ENCODE measurements at places on chromosomes 1 and 21.

- DNase-seq: no peak
Measured at GRCh38 chr1:162087111-162087510, 17.6 kb downstream of the NOS1AP start.

GRCh38 chr1:87292684-87293493 is 35.8 kb upstream of the LMO4 start:
- DNase-seq: peak; percentile 46

DNA sequence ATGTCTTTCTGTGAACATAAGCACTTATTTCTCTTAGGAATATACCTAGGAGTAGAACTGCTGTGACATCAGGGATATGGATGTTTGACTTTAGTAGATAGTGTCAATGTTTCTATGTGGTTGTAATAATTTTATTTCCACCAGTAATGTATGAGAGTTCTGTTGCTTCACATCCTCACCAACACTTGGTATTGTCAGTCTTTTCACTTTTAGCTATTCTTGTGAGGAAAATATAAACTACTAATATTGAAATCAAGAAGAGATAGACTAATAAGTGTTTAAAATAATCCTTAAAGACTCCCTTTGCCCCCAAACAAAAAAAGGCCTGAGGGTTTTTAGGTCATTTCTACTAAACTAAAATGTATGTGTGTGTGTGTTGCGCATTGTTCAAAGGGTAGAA is 2.7 kb upstream of the DMAP1 start:
- no peak for DNase-seq

GRCh38 chr1:31798433-31799195 is 17.2 kb downstream of the SPOCD1 start:
- DNase-seq: no peak

GRCh38 chr21:43806017-43806710 is 16.8 kb downstream of the RRP1 start:
- DNase-seq: no peak

- no peak for DNase-seq
Measured at GRCh38 chr1:38848071-38848470, 11.5 kb downstream of the RRAGC start.

DNA sequence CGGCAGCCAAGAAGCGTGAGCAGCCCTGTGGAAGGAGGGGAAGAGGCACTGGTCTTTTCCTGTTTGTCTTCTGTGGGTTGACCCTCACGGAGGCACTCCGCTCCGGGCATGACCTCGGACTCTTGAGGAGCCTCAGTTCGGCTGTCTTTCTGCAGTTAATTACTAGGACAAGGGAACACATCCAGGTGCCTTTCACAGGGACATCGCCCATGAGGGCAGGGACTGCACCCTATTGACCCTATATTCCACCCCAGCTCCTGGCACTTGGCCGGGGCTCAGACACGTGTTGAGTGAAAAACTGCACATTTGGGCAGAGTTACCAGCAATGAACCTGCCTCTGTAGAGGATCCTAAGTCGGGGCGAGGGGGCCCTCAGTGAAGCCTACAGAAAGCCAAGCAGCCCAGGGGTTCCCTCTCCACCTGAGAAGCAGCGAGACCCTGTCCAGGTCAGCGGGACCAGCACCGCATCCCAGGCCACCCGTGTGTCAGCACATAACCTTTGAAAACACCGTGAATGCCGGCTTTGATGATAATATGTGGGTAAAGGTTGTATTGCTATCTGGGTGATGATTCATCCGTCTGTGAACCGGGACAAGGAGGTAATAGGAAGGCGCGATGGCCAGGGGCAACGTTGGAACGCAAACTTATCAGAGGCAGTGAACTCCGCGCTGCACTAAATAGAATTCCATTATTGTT is 161.4 kb upstream of the ARHGEF16 start:
- DNase-seq: no peak

GRCh38 chr1:40648928-40649591 is 16.4 kb downstream of the RIMS3 start:
- DNase-seq: no peak

DNA sequence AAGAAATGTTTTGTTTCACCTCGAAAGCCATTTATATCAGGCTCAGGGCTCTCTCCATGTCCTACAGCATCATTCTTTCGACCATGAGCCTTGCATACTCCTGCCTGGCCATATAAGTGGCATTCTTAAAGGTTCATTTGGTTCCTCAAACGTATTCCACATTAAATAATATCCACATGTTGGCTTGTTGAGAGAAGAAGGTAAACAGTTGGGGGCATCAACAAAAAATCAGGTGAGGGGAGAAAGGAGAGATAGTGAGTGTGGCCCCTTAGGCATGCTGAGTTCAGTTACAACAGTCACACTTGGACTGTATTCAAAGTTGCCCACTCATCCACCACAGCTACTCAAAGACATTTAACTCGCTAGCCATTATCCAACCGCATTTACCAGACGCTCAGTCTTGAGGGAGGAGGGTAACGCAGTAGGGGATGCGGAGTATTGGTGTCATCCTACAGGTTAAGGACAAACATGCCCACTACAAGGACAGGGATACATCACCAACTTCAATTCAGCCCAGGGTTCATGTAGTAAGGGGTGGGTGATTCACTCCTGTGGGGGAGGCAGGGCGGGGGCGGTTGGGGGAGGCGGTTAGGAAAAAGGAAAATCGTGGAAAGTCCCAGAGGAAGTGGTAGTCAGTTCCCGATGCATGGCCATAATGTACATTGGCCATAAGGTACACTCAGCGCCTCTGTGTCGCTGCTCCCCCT is 1.4 kb downstream of the ZNF697 start:
- DNase-seq: no peak

DNA sequence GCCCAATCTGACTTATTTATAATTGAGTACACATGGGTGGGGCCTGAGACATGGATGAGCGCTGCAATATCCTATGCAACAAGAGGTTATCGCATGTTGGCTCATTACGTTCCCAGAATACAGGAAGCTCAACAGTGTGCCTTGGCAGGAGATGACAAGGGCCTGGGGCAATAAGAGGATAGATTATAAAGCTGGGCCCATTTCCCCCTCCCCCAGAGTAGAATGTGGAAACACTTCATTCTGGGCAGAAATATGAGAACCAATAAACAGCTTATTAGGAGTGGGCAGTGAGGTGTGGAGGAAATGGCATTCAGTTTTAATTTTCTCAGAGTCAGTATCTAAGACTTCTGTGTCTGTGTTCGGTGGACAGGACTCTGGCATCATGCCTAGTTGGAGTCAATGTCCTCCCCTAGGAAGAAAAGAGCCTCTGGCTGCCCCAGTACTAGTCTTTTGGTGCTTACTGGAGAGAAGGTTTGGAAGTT is 92.8 kb downstream of the PIK3R3 start:
- no peak for DNase-seq

DNA sequence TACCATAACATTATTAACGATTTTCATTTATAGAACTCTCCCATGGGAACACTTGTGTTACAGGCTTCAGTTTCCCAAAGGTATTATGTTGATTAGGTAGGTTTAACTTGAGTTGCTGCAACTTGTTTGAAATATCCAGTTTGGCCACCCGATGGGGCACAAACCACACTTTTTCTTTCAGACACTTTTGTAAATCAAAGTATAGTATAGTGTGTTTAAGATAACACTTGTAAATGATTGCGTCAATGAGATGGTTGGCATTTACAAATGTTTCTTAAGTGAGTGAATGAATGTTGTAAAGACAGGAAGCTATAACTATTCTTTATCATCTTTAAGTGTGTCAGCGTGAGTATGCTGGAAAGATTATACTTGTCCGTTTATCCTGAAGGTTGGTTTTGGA is 4.3 kb downstream of the XPR1 start:
- DNase-seq: no peak

DNA sequence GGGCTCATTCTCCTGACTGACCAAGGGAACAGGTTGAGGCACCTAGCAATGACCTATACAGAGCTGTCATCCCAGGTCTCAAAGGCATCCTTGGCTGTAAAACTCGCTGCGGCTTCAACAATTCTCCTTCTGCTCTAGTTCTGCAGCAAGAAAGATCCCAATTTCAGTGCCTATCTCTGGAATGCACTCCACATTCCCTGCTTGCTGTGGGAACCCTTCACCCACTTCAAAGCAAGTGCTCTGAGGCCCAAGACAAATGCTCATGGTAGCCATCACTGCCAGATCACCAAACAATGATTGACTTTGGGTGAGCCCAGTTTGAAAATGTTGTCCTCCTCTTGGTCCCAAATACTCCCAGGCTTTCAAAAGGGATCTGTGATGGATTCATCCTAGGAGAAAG is 37.7 kb upstream of the FMO3 start:
- no peak for DNase-seq

- no peak for DNase-seq
Measured at GRCh38 chr1:10945991-10946509, 66.4 kb upstream of the TARDBP start.

GRCh38 chr1:185495898-185496297 is 178.9 kb upstream of the IVNS1ABP start:
- no peak for DNase-seq

DNA sequence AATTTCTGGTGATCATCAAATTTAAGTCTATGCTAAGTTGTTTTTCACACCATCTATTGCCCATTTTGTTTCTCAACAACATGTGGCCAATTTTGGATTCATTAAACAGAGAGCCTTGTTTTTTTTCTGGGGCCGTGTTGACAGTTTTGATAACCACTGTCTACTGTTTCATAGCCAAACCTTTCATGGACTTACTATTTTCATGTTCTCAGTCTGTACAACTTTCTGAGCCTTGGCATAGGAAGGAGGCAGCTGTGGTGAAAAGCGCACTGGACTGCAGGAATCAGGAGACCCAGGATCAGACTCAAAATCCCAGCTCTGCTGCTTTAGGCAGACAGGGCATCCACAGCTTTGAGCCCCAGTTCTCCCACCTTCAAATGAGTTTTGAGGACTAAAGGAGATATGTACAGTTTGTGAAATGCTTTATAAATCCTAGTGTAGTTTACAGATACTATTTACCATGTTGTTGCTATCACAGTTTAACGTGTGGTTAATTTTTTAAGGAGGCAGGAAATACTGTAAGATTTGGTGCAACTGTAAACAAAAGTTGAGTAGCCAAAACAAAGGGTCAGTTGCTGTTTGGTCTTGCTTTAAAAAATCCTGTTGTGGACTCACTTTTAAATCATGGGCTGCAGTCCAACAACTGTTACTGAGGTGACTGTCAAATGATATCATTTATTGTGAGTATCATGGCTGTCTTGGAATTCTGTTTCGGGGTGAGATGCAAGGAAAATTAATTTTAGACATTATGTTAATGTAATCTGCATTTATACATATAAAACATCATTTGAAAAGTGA is 2.9 kb downstream of the MACO1 start:
- no peak for DNase-seq

- DNase-seq: no peak
Measured at GRCh38 chr21:28952686-28953085, 40.0 kb downstream of the LTN1 start.

DNA sequence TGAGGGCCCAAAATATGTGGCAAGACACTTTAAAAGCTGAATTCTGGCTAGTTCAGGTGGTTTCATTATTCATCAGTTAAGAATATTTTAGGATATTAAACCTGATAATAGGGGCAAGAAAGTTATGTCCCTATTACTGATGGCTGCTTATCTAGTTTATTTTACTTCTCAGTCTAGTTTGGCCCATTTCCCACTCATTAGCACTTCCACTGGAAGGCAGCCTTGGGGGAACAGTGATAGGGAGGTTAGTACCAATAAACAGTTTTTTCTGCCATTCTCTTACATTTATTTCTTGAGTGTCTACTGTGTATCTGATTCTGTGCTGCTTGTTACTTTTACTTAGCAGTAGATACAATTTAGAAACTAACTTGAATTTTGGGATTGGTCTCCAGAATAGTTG is 9.0 kb downstream of the PPP1R12B start:
- no peak for DNase-seq

DNA sequence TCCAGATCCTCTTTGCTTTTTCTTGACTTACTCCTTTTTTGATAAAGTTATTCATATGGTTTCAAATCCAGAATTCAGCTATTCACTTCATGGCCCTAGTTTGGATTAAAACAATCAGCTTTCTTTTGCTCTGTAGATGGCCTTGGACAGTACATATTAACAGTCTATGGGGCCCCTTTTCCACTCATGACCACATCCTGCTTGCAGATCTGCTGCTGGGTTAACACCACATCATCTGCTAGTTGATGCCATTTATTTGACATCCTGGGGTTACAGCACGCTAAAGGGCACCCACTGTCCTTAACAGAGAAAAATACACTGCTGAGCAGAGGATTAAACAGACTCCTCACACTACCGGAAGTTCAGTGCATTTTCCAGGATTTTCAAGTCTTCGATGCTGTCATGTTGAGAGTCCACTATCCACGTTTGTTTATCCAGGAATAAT is 941 bp upstream of the IFI16 start:
- DNase-seq: no peak

DNA sequence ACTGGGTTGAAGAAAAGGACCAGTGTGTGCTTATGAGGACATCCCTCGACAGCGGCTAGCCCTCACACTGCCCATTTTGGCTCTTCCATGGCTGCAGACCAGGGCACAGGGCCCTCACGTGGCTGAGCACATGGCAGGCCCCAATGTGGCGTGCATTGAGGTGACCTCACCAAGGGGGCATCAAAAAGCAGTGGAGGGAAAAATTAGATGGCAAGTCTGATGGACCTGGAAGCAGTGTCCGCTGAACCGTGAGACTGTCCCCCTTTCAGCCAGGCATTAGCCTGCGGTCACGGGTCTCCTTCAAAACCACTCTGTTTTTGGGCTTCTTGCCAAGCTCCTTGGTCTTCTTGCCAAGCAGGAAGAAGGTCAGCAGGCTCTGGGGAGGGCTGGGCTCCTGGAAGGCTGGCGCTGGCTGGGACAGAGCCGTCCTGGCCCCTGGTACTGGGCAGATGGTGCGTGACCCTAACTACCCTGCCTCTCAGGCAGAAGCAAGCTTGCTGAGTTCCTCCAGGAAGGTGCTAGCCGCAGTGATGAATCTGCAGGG is 30.8 kb downstream of the TRIM67 start:
- DNase-seq: no peak

- no peak for DNase-seq
Measured at GRCh38 chr1:180594723-180595122, 36.0 kb downstream of the OVAAL start.

GRCh38 chr1:225137976-225138375 is 208.5 kb downstream of the DNAH14 start:
- no peak for DNase-seq

GRCh38 chr1:245396615-245397014 is 241.8 kb downstream of the KIF26B start:
- no peak for DNase-seq

- DNase-seq: no peak
Measured at GRCh38 chr21:44263768-44264167, 2.1 kb upstream of the DNMT3L start.

- DNase-seq: no peak
Measured at GRCh38 chr21:39721885-39722284, 23.1 kb upstream of the IGSF5 start.

GRCh38 chr1:59290193-59290949 is 6.5 kb upstream of the FGGY start:
- DNase-seq: no peak

- no peak for DNase-seq
Measured at GRCh38 chr1:58162952-58163550, 383.5 kb downstream of the OMA1 start.

DNA sequence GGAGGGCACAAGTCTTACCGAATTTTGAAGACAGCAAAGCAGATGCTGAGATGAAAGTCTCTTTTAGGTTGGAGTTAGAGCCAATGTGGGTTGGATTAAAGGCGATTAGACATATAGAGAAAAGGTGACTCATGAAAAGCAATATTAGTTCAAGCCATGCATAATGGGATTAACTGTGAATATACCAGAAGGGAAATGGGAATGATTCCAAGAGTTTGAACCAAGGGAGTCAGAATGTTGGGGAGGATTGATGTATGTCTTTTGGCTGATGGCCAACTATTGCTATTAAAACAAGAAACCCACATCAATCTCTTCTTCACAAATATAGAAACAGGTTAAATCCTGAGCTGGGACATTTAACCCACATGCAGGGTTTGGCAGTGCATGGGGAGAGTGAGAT is 1.2 kb downstream of the HMGCS2 start:
- DNase-seq: no peak

Data from activated CD4-positive, CD25-positive, alpha-beta regulatory T cell treated with anti-CD3 and anti-CD28 coated beads, Interleukin-2, amount 50 U/mL, for 72 hours (primary cell).